ENCODE measurements at places on chromosomes 13 and 19.

- DNase-seq, result no peak
Observed at GRCh38 chr13:75376792-75377402, 105.1 kb downstream of the TBC1D4 start.

- DNase-seq, result no peak
Observed at GRCh38 chr19:32824916-32825608, 44.5 kb downstream of the SLC7A9 start.

DNA sequence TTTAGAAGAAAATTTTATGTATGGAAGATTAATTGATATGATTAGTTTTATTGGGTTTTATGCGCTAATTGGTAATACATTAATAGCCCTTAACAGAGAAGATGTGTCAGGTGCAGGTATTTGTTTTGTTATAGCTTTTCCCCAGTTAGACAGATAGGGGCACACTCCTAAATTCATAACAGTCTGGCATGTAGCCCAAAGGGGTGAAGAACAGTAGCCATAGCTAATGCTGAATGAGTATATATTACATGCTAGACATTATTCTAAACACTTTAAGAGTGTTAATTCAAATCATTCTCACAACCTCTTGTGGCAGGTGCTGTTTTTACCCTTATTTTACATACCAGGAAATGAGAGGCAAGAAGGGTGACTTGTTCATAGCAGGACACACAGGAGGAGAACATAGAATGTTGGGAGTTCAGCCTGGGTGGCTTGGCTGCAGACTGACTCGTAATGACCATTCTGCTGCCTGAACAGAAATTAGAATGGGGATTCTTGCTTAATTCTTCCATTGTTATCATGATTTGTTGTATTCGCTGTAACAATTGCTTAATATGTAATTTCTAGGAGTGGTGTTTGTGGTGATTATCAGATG lies 20.1 kb downstream of the PCCA start:
- DNase-seq, result peak; percentile 25

DNA sequence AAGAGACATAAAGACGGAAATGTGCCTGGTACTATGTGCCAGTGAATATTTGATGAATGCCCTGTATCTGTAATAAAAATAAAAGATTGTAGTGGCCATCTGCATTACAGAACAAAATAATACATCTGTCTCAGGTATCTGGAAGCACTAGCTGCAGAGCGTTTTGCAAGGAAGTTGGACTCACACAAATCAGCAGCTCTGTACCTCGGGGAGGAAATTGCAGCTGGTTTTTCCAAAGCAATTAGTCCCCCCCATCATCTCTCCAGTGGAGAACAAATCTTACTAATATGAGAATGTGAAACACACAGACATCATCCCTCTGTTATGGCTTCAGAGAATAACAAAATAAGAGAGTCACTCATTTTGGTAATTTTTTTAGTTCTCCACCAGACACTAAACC lies 245.3 kb downstream of the ITGBL1 start:
- DNase-seq, result no peak

DNA sequence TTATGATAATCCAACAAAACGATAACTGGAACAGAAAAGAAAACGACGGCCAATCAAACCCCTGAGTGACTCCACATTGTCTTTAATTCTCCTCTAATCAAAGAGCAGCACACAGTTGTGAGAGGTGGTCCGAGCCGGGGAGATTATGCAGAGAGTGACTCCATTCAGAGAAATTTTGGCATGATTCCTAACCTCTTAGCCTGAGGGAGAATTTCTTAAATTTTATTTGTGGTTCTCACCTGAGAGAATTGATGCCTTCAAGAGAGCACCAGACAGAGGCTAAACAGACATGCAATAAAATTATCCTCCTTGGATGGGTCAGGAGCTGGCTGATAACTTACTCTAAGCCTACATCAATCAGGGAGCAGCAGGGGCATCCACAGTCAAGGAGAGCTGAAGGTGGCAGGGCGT lies 310.0 kb upstream of the KLF12 start:
- DNase-seq, result no peak

DNA sequence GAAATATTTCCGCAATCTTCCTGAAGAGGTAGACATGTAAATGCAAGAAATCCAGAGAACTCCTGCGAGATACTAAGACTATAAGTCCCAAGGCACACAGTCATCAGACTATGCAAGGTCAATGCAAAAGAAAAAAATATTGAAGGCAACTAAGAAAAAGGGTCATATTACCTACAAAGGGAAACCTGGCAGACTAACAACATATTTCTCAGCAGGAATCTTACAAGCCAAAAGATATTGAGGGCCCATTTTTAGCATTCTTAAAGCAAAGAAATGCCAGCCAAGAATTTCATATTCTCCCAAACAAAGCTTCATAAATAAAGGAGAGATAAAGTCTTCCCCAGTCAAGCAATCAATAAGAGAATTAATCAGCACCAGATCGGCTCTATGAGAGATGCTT lies 298.5 kb upstream of the ATXN8OS start:
- no peak for DNase-seq

- no peak for DNase-seq
Observed at GRCh38 chr19:22595918-22596341, 38.2 kb upstream of the ZNF492 start.

GRCh38 chr13:39952249-39953233 lies 297.1 kb downstream of the COG6 start:
- no peak for DNase-seq

DNA sequence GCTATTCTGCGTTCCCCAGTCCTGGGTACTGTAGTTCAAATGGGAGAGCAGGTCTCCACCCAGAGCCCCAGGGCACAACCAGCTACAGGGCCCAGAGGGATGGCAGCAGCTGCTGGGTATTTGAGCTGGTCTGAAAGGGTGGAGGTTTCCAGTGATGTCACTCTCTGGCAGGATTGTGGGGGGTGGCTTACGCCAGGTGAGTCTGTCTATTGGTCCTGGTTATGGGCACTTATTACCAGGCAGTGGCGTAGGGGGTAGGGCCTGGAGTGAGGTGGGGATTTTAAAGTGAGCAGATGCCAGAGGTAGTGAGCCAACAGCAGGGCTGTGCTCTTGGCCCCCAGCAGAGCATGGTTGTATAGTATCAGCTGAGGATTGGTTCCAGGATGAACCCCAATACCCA lies 6.2 kb downstream of the RPS19 start:
- DNase-seq, result no peak

- DNase-seq, result no peak
Observed at GRCh38 chr13:37953696-37954095, 84.1 kb upstream of the TRPC4 start.

- no peak for DNase-seq
Observed at GRCh38 chr19:33437393-33437820, 63.9 kb downstream of the CEBPG start.

DNA sequence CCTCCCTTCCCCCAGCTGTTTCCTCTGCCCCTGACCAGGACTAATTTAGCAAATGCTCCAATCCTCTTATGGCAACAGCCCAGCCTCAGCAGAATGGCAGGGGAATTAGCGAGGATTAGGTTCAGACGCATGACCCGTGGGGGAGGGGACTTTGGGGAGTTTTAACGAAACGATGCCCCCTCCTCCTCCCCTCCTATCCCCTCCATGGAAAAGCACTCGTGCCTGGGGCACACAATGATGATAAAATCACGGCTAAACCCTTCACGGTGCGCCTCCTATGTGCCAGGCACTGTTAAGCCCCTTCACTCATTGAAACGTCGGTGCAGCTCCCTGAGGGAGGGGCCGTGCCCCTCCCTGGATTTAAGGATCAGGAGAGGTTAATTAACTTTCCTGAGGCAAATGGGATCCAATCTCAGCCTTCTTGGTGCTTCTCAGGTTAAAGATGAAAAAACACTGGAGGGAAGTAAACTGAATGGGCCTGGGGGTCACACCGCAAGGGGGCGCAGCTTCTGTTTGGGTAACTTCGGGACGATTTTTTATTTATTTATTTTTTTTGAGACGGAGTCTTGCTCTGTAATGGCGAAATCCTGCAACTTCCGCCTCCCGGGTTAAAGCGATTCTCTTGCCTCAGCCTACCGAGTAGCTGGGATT lies 10.1 kb upstream of the TPRX2 start:
- DNase-seq, result no peak

GRCh38 chr13:75770592-75771011 lies 134.5 kb downstream of the LMO7 start:
- no peak for DNase-seq

DNA sequence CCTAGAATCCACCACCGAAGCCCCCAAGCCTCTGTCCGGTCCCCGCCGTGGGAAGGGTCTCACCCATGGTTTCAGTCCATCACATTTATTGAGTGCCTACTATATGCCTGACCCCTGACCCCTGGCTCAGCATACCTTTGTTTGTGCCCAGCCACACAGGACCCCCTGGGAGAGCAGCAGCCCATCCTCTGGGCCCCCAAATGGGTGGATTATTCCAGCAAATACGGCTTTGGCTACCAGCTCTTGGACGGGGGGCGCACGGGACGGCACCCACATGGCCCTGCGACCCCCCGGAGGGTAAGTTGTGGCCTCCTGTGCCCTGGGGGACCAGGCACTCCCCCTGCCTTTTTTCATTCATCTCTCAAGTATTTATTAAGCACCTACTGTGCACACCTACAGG lies 7.7 kb downstream of the PLK5 start:
- no peak for DNase-seq

DNA sequence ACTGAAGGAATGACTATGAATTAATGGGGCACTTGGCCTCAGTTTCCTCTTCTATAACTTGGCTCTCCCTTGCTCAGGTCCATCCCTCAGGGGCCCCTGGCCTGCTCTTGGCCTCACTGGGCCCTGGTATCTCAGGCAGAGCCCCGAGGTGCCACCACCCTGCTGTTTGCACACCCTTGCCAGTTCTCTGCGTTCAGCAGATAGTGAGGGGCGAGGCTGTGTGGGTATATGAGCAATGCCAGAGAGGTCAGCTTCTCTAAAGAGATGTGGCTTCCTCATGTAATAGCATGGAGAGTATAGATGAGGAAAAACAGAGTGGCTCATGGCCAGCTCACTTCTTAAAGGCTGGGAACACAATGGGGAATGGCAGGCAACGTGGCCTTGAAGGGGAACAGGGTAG lies 76.1 kb downstream of the CYSLTR2 start:
- DNase-seq, result no peak
